ENCODE measurements at places on chromosomes 16 and 17.
A peak's percentile ranks its signal among the peaks of the same experiment; 100 is the strongest.

- no peak for DNase-seq
These were observed 44.6 kb downstream of the SDK2 start for GRCh38 chr17:73599599-73599998.

GRCh38 chr17:55246583-55246982 lies 18.2 kb upstream of the HLF start:
- no peak for DNase-seq

- DNase-seq = no peak
These were observed 4.0 kb downstream of the KIFC3 start for GRCh38 chr16:57798267-57798810.

GRCh38 chr17:3594051-3594800 lies 15.0 kb downstream of the TRPV1 start:
- DNase-seq = no peak

DNA sequence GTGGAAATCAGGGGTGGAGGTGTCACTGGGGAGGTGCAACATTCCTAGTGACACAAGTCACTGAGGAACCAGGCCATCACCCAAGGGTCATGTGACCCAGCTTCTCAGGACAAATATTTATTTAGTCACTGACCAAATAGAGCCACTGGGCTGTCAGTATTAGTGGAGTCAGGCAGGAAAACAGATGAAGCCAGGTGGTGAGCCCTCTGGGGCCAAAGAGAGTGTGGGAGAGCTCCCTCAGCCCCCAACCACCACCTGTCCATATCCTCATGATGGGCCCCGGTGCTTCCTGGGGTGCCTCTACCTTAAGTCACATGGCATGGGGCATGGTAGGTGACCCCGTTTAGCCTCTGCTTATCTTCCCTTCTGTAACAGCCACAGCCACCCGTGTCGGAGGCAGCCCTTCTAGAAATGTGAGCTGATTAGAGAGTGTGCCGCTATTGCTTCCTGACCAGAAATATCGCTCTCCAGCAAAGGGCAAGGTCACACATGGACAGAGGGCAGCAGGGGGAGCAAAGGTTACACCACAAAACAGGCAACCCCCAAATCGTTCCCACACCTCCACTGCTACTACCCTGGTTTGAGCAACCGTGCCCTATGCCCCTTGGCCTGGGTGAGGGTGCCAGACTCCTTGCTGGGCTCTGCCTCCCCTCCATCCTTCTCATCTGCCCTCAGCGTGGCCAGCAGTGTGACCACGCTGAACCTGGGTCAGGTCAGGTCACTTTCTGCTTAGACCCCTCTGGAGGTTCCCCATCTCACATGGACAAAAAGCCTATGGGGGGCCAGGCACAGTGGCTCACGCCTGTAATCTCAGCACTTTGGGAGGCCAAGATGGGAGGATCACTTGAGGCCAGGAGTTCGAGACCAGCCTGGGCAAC lies 8.6 kb upstream of the AKTIP start:
- no peak for DNase-seq

DNA sequence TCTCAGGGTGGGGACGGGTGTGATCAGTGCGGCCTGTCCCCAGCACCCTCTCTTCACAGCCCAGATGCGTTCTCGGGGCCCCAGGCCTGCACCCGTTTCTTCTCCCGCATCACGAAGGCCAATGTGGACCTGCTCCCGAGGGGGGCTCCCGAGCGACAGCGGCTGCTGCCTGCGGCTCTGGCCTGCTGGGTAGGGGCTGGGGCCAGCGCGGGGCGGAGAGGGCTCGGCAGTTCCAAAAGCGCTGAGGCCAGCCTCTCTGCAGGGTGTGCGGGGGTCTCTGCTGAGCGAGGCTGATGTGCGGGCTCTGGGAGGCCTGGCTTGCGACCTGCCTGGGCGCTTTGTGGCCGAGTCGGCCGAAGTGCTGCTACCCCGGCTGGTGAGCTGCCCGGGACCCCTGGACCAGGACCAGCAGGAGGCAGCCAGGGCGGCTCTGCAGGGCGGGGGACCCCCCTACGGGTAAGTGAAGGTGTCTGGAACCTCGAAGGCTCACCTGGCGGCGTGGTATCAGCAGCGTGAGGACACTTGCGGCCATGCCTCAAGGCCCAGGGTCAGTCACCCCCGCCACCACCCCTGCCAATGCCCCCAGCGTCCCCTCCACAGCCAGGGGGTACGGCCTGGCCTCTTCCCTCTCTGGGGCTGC lies 4.4 kb downstream of the MSLN start:
- no peak for DNase-seq

- DNase-seq = peak; percentile 94
These were observed 6.7 kb downstream of the ITGA3 start for GRCh38 chr17:50062293-50063243.

- no peak for DNase-seq
These were observed 195.6 kb downstream of the CCDC182 start for GRCh38 chr17:57549468-57549867.

DNA sequence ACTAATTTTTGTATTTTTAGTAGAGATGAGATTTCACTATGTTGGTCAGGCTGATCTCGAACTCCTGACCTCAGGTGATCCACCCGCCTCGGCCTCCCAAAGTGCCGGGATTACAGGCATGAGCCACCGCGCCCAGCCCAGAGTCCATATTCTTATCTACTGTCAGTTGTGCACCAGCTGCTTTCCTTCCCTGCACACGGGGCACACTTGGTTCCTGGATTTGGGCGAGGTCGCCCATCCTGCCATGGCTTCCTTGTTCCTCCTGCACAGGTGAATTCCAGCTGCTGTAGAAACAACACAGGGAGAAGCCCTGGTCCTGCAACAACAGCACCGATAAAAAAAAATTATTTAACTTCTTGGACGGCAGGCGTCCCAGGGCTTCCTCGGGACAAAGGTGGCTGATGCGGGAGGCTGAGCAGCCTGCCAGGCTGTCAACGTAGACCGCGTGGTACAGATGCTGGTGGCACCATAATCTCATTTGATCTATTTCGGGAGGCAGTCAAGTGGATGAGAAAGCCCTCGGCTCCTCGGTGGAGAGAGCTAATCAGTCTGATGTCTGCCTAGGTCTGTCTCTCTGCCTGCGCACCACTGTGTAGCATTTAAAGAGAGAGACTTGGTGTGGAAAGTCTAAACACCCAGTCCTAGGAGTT lies 19.1 kb downstream of the RGS9 start:
- DNase-seq = no peak

GRCh38 chr16:58475091-58475619 lies 24.8 kb upstream of the NDRG4 start:
- no peak for DNase-seq

DNA sequence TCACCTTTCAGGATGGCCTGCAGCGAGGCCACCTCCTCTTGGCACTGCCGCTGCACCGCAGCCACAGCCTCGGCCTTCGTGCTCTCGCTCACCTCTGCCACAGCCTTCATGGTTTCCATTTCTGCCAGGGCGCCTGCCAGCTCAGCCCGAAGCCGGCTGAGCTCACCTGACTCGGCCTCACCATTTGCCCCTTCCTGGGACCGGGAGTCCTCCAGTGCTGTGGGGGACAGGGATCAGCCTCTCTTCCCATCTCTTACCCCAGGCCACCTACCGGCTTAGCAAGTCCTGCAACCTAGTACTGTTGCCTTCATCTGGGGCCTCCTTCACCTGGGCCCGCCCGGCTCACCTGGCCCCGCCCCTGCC lies 658 bp downstream of the RABEP2 start:
- DNase-seq = no peak

GRCh38 chr16:24789881-24790280 lies 55.9 kb upstream of the SLC5A11 start:
- DNase-seq = no peak

- no peak for DNase-seq
These were observed 128.8 kb upstream of the FOXF1 start for GRCh38 chr16:86381491-86381890.

DNA sequence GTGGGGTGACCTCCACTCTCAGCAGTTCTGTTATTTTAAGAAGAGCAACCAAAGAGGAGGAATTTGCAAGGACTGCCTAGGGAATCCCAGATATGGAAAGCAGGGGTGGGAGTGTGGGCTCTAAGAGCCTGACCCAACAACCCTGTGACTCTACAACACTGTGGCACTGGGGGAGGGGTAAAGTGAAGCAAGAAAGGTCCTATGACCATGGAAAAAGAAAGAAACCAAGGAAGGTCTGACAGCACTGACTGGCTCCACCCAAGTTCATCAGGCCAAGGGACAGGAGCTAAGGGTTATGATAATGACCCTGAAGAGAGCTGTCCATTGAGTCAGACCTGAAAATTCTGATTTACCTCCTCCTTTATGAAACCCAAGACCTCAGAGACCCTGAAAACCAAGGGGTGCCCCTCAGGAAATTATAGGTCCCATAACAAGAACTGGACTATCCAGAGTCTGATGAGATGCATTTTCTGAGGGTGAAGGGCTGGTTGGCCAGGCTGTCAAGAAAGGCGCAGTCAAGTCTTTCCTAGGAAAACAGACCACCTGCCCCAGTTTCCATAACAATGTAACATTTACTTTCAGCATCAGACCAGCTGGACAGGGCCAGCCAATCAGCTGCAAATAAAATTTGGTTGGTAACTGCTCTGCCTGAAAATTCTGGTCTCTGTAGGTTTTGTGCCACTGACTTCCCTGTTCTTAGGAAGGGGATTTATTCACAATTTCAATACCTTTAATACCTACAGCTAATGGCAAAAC lies 53.8 kb upstream of the MTMR4 start:
- DNase-seq = no peak

GRCh38 chr17:43641416-43641815 lies 20.3 kb downstream of the MEOX1 start:
- DNase-seq = no peak

DNA sequence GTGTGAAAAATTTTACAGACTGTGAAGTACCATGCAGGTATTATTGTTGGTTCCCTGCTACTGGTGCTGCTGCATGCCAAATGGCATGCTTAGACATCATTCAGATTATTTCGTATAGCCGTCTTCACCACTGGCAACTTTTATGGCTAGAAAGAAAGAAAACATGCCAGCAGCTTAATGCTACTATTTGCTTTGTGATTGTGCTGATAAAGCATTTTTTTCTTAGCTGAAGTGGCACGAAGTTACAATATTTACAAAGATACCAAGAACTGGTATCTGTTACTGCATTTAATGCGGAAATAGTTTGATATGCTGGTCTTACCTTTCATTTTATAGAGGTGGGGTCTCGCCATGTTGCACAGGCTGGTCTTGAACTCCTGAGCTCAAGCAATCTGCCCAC lies 8.2 kb downstream of the ZNHIT3 start:
- DNase-seq = no peak

DNA sequence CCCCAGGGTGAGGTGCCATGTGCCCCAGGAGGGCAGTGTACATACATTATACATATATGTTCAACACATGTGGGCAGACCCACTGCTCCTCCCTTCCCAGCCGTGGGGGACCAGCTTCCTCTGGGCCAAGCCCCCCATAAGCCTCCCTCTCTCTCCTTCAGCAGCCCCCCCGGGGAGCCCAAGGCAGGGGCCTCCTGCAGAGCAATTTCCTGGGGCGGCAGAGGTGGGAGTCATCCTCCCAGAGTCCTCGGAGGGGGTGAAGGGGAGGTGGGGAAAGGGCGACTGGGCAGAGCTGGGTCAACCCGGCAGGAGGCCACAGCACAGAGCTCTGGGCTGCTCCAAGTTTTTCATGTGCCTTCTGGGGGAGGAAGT lies 235.1 kb downstream of the ZNF423 start:
- no peak for DNase-seq

GRCh38 chr17:81317961-81318605 lies 23.0 kb upstream of the SLC38A10 start:
- no peak for DNase-seq

- DNase-seq = peak; percentile 97
These were observed 286.6 kb downstream of the SOX9 start for GRCh38 chr17:72407336-72407909.

GRCh38 chr17:77827039-77827438 lies 131.5 kb upstream of the TNRC6C start:
- no peak for DNase-seq

DNA sequence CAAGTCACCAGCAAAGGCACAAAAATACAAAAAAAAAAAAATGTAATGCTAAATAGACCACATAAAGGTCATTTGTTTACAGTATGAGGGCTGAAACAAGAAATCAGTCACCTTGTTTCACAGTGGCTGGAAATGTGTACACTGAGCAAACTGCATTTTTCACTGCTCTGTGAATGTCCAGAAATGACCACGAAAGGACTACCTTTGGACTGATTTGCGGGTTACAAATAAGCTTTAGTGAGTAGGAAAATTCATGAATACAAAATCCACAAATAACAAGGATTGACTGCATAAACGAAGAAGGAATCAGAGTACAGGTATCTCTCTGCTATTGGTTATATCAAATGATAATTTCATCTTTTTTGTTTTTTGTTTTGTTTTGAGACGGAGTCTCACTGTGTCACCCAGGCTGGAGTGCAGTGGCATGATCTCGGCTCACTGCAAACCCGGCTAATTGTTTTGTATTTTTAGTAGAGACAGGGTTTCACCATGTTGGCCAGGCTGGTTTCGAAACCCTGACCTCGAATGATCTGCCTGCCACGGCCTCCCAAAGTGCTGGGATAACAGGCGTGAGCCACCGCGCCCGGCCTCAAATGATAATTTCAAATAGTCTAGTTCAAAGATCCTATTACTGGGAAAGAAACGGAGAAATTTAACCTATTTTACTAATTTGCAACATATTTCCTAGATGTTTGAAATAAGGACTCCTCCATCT lies 30.5 kb downstream of the CYTH1 start:
- DNase-seq = no peak

GRCh38 chr17:72725433-72726068 lies 366.9 kb downstream of the SLC39A11 start:
- peak; percentile 34 for DNase-seq

GRCh38 chr16:7722761-7723160 lies 390.1 kb downstream of the RBFOX1 start:
- DNase-seq = no peak

GRCh38 chr17:1995321-1995892 lies 29.7 kb downstream of the RTN4RL1 start:
- DNase-seq = no peak

DNA sequence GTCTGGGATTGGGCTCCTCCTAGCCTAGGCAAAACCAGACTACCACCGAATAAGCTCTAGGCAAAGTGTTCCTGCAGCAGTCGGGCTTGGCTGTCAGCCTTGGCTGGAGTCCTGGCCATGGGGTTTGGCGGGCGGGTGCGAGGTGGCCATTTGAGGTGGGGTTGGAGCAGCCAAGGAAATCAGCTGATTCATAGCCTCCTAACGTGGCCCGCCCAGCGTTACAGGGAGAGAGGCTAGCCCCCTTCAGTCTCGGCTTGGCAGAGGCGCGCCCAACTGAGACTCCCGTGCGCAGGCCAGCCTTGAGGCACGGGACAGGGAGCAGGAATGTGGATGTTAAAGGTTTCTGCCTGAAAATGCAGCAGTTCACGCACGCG lies 1.9 kb downstream of the PMP22 start:
- peak; percentile 96 for DNase-seq

DNA sequence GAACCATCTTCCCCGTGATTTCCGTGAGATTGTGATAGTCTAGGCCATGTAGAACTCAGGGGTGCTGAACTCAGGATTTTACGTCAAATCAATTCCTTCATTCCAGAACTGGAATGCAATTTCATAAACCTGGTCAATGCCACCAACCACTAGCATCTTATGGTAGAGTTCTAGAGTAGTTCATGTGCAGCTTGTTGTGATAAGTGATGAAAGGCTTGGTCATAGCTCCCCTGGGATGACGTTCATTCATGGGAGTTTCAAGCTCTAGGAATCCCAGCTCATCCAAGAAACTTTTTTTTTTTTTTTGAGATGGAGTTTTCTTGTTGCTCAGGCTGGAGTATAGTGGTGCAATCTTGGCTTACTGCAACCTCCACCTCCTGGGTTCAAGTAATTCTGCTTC lies 3.7 kb upstream of the DPEP2 start:
- DNase-seq = peak; percentile 11

All from fibroblast of gingiva (primary cell).